Fibroblast of lung (primary cell): ENCODE measurements at places on chromosomes 12 and 14.

DNA sequence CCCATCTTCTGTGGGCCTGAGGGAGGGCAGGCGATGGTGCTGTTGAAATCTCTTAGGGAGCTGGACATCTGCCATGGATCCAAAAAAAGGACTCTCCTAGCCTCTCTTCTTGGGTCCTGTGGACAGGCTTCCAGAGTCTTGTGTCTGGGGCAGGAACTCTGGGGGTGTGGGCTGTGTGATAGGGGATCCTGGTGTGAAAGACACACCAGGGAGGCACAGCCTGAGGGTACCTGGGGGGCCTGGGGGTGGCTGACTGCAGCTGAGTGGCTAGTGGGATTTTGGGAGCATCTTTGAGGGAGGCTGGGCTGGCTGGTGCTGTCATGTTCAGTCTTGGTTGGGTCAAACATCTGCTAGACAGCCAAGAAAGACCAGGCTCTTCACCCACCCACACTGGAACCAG is 1.8 kb upstream of the KRT83 start:
- DNase-seq = no peak

GRCh38 chr12:93115646-93116045 is 186.6 kb upstream of the EEA1 start:
- peak; percentile 79 for DNase-seq

DNA sequence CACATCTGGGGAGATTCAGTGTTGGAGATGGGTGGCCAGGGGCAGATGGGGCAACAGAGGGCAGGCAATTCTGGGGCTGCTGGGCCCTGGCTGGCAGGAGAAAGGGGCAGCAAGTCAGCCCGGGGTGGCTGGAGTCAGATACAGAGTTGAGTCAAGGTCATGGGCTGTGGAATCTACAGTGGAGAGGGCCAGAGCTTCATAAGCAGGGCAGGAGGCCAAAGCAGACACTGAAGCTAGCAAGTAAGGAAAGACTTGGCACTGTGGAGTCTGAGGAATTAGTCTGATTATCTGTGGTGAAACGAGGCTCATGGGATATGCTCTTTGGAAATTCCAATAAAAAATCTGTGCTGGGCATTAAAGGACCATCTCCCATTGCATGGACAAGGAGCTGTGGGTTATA is 95.5 kb downstream of the TMX1 start:
- DNase-seq = peak; percentile 62

DNA sequence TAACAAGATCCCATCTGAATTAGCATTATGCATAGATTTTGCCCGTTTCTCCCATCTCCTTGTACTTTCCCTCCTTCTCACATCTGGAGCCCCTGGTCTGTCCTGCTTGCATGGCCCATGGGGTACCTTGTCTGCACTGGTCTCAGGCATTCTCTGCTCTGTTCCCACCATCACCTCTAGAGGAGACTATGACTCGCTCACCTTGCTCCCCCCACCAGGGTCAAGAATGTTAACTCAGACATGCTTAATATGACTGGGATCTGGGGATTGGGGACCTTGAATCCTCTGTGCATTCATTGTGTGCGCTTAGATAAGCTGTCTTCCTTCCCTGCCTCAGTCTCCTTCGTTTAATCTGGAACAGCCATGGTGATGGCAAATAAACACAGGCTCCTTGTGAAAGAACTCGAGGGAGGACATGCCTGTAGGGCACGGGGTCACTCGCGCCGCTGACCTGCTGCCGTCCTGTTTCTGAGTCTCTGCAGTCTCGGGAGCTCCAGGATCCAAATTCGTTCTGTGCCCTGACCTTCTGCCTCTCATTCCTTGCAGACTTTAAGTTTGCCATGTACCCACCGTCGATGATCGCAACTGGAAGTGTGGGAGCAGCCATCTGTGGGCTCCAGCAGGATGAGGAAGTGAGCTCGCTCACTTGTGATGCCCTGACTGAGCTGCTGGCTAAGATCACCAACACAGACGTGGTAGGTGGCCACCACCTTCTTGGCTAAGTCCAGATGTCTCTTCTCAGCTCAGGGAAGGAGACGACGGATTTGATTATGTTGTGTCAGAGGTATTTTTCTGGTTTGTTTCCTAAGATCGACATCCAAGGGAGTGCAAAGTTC is 15.0 kb downstream of the CCND2 start:
- DNase-seq = no peak

DNA sequence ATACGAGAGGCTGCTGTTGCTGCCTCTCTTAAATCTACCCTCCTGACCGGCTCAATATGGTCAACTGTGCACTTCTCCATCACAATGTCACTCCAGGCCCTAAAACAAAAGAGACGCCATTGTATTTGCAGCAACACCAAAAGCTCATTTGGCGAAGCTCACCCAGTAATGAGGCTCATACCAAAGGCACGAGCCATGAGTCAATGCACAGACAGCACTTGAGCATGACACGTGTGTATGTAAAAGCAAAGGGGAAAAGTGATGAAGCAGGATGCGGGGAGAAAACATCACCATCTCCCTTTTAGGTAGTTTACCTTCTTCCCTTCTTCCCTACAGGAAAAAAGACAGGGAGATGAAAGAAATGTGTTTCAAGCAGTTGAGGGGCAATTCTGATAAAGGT is 150.3 kb downstream of the FOXN3 start:
- DNase-seq = peak; percentile 70
